ENCODE measurements at places on chromosomes 7 and 10. TPM values are rescaled to one million over a fixed set of nuclear protein-coding genes. Genes with fewer than 3 reads are reported as not detected.

Gene MEPCE
- total RNA-seq, result 42.4 TPM

Gene LRMDA
- total RNA-seq, result 13.7 TPM

Gene VAX1
- total RNA-seq, result not detected

Gene PITRM1
- 120 TPM for total RNA-seq

Gene TRPV5
- not detected for total RNA-seq

Gene NME8
- total RNA-seq, result not detected

Gene MYO3A
- not detected for total RNA-seq

Gene ACSM6
- not detected for total RNA-seq

Gene MICALL2
- 20.2 TPM for total RNA-seq

Gene LBX1
- total RNA-seq, result not detected

Gene COL28A1
- total RNA-seq, result not detected

Gene SYT15B
- not detected for total RNA-seq

Gene NCAPG2
- 26.7 TPM for total RNA-seq

Gene SPDYE2B
- not detected for total RNA-seq

Gene FOXI2
- total RNA-seq, result not detected

Gene AP1S1
- 198 TPM for total RNA-seq

Gene CFTR
- 1.7 TPM for total RNA-seq

Gene ZCCHC24
- total RNA-seq, result 5.2 TPM

Gene ABCA13
- 0.05 TPM for total RNA-seq

Gene ARHGEF35
- total RNA-seq, result 0.73 TPM

Gene CXCL12
- 19.4 TPM for total RNA-seq

Gene LRRC61
- 1.00 TPM for total RNA-seq

Gene EPC1
- 12.1 TPM for total RNA-seq

Gene TLL2
- total RNA-seq, result 0.27 TPM

Gene MSS51
- 0.40 TPM for total RNA-seq

Gene CACNB2
- not detected for total RNA-seq

Gene CPXM2
- 7.0 TPM for total RNA-seq

Gene IGFBP1
- 1.4 TPM for total RNA-seq

Gene ANXA7
- total RNA-seq, result 111 TPM

Gene ZNF117
- 5.0 TPM for total RNA-seq

Gene ADAM12
- total RNA-seq, result 0.20 TPM

Gene IRF5
- total RNA-seq, result 2.9 TPM

Gene ZWINT
- total RNA-seq, result 64.2 TPM

Gene KIF11
- total RNA-seq, result 35.1 TPM

Gene NEUROG3
- total RNA-seq, result not detected

Gene CFAP70
- total RNA-seq, result 0.05 TPM

Gene DRGX
- not detected for total RNA-seq

Gene C1QL3
- 0.05 TPM for total RNA-seq

Gene SHOC2
- 19.3 TPM for total RNA-seq

Gene IFIT2
- total RNA-seq, result 5.9 TPM

Gene R3HCC1L
- total RNA-seq, result 6.3 TPM

Gene CFAP43
- 0.15 TPM for total RNA-seq

Gene HOXA6
- total RNA-seq, result 6.5 TPM
